Muscle of back (tissue), 13 donors: ENCODE measurements at places on chromosomes 1 and 21.

GRCh38 chr1:95039360-95040031 is 33.3 kb downstream of the ALG14 start:
- no peak for DNase-seq

- DNase-seq: no peak
Measured at GRCh38 chr1:6171548-6172124, 8.5 kb downstream of the CHD5 start.

- DNase-seq: no peak
Measured at GRCh38 chr21:29261555-29262540, 36.9 kb upstream of the BACH1 start.

- DNase-seq: peak; percentile 74
Measured at GRCh38 chr1:174769961-174770549, 229.7 kb upstream of the CACYBP start.

DNA sequence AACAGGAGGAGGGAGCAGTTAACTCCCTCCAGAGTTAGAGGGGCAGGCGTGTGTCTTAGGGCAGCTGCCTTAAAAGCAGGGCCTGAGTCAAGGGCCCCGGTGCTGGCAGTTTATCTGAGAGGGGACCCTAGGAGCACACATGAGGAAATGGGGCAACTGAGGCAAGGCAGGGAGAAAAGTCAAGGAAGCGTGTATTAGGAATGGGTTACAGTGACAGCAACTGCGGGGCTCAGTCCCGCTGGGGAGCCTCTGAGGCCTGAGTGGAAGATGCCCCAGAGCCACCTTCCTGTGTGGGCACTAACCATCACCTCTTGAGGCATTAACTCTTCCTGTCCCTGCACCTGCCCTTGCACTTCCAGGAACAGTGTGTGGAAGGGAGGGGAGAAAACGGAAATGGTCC is 276.3 kb downstream of the MATN1 start:
- DNase-seq: no peak

DNA sequence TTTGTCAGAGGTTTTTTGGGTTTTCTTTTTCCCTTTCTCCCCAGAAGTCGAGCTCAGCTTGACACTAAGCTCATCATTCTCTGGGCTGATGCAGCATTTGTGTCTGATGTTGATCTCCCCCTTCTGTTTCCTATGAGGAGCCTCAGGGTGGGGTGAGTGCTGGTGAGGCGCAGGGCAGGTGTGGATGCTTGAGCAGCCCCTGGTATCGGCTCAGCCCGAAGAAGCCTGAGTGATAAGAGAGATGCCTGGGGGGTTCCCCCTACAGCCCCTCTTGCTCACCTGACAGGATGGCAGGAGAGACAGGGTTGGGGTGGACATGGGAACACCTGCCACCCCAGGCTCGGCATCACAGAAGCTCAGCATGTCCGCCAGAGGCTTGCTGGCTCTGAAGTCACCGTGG is 239.0 kb downstream of the RHOU start:
- DNase-seq: no peak

DNA sequence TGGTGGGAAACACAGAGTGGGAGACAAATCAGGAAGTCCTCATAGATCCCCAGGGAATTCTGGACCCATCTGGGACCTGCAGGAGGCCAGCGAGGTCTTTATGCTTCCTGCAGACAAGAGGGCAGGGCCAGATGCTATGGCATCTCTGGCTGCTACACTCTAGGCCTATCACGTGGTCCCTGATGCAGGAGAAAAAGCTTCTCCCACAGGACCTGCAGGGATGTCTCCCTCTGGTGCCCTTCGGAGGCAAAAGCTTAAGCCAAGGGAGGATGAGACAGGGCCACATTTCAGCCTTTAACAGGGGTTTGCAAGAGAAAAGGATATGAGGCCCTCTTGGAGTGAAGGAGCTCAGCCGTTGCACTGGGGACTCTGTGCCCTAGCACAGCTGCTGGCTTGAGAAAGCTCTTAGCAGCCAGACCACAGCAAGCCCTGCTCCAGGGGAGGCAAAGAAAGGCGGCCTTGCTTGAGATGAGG is 243.0 kb downstream of the C1orf94 start:
- no peak for DNase-seq

GRCh38 chr1:70086897-70087296 is 118.5 kb downstream of the LRRC40 start:
- DNase-seq: no peak

- no peak for DNase-seq
Measured at GRCh38 chr1:21871943-21872342, 59.9 kb downstream of the LDLRAD2 start.

- no peak for DNase-seq
Measured at GRCh38 chr1:46458846-46459245, 30.8 kb upstream of the DMBX1 start.

GRCh38 chr1:22249928-22250680 is 107.2 kb upstream of the WNT4 start:
- DNase-seq: no peak

DNA sequence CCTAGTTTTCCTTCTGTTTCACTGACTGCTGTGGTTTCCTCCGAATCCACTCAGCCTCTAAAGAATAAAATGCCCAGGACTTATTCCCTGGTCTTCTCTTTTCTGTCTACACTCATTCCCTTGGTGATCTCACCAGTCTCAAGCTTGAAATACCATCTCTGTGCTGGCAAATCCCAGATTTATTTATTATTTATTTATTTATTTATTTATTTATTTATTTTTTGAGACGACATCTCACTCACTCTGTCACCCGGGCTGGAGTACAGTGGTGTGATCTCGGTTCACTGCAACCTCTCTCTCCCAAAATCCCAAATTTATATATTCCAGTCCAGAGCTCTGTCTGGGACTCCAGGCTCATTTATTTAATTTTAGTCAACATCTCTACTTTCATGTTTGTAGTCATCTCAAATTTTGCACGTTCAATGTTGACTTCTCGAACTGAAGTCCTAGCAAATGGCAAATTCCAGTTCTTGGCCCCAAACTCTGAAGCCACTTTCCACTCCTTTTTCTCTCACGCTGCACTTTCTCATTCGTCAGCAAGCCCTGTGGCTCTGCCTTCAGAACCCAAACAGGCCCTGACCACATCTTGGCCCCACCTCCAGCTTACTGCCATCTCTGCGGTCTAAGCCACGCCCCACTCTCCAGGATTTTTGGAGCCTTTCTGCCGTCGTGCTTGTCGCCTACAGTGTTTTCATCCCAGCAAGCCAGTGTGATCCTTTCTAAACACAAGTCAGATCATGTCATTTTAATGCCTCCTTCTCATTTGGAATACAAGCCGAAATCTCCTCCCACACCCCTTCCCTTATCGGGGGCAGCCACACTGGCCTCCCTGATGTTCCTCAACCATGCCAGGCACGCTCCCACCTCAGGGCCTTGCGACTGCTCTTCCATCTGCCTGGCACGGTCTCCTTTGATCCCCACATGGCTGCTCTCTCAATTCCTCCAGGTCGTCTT is 14.2 kb upstream of the TENT5B start:
- peak; percentile 31 for DNase-seq

- DNase-seq: no peak
Measured at GRCh38 chr1:168227620-168228019, 1.8 kb downstream of the SFT2D2 start.
